ENCODE measurements at places on chromosomes 5 and 9.
A peak's percentile ranks its signal among the peaks of the same experiment; 100 is the strongest.

GRCh38 chr9:121121582-121122087, 46.9 kb downstream of the CNTRL start:
- DNase-seq = peak; percentile 92

- DNase-seq = no peak
Observed at GRCh38 chr9:74415995-74416394, 81.1 kb upstream of the RORB start.

- no peak for DNase-seq
Observed at GRCh38 chr9:24500761-24501160, 44.9 kb downstream of the IZUMO3 start.

GRCh38 chr9:38066197-38066913, 2.7 kb downstream of the SHB start:
- DNase-seq = no peak

- DNase-seq = no peak
Observed at GRCh38 chr5:157356576-157356975, 90.7 kb downstream of the CYFIP2 start.
